Uterus (tissue), 4 donors: ENCODE measurements at places on chromosomes 13 and 19. TPM values are rescaled to one million over a fixed set of nuclear protein-coding genes. Genes with fewer than 3 reads are reported as not detected.

- no peak for DNase-seq
- H3K27me3 ChIP-seq: no peaks in the 10 kb centered on the region
- peak overlapping the region; percentile 72 for H3K27ac ChIP-seq
- no peaks in the 10 kb centered on the region for H3K36me3 ChIP-seq
Observed at GRCh38 chr19:46126086-46126580, 1.6 kb upstream of the IGFL3 start.

GRCh38 chr19:32287811-32288227 lies 57.6 kb upstream of the ZNF507 start:
- H3K27me3 ChIP-seq: no peaks in the 10 kb centered on the region
- H3K27ac ChIP-seq: no peak overlapping the region
- H3K4me3 ChIP-seq: no peak overlapping the region
- no peaks in the 10 kb centered on the region for H3K36me3 ChIP-seq
- DNase-seq: peak; percentile 66

The MBD3L2 gene
- not detected for total RNA-seq

The NALCN gene
- total RNA-seq: under 0.01 TPM

DNA sequence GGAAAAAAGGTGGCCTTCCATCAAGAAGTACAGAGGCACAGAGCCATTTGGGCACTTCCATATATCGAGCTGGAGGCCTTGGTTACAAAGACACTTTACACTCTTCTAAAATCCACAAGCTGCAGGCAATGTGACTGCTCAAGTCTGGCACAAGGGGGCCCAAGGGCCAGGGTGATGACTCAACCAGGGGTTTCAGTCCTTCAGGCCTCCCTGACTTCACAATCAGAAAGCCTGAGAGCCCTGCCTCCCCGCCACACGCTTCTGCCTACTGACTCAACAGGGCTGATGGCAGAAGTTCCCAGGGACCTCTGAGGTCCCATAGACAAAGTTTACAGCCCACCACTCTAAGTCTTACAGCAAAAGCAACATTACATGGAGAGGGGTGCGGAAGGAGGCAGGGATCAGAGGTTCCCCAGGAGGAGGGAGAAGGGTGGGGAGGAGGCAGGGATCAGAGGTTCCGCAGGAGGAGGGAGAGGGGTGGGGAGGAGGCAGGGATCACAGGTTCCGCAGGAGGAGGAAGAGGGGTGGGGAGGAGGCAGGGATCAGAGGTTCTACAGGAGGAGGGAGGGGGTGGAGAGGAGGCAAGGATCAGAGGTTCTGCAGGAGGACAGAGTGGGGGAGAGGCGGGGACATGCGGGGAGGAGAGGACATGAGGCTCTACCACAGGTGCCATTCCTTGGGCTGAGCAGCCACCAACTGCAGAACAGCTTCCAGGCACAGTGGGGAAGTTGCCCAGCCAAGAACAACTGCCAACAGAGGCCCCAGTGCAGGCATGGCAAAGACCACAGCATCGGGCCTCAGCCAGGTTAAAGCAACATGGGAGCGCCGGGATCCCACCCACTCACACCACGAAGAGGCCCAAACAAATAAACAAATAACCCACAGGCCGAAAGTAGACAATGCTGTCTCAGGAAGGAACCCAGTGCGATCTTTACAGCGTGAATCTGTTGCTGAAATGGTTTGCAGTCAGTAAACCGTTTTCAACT lies 52.0 kb downstream of the SLC7A1 start:
- no peak for DNase-seq
- H3K27me3 ChIP-seq: no peaks in the 10 kb centered on the region
- H3K27ac ChIP-seq: no peak overlapping the region
- H3K4me1 ChIP-seq: no peaks in the 10 kb centered on the region

- H3K4me1 ChIP-seq: no peaks in the 10 kb centered on the region
- no peak overlapping the region for H3K27ac ChIP-seq
- no peaks in the 10 kb centered on the region for H3K27me3 ChIP-seq
- H3K36me3 ChIP-seq: no peaks in the 10 kb centered on the region
- no peak for DNase-seq
- H3K4me3 ChIP-seq: no peak overlapping the region
Observed at GRCh38 chr13:28131646-28132045, 6.7 kb upstream of the PAN3 start.

The DAND5 gene
- 0.14 TPM for total RNA-seq

The ZIM2 gene
- total RNA-seq: not detected

GRCh38 chr19:58355908-58356765 lies 2.8 kb upstream of the A1BG start:
- H3K27me3 ChIP-seq: no peaks in the 10 kb centered on the region
- no peak for DNase-seq
- no peak overlapping the region for H3K27ac ChIP-seq
- no peaks in the 10 kb centered on the region for H3K36me3 ChIP-seq

DNA sequence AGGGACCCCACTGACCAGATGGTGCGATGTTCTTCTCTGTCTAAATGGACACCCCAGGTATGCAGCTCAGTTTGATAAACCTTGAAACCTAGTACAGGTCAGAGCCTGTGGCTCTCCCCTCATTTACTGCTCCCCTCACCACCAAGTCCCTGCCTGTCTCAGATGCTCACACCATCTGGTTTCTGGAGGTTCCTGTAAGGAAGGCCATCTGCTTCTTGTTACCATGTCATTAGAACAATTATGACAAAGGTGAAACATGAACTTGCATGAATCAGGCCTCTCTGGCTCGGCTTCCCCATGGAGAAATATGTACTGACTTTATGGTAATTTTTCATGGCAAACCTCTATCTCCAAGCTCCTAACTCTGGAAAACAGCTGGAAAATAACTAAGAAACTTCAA lies 965.7 kb downstream of the UQCRFS1 start:
- H3K36me3 ChIP-seq: no peaks in the 10 kb centered on the region
- no peaks in the 10 kb centered on the region for H3K27me3 ChIP-seq
- H3K4me3 ChIP-seq: no peak overlapping the region

The CD79A gene
- not detected for total RNA-seq

- no peak overlapping the region for H3K27ac ChIP-seq
- H3K4me3 ChIP-seq: no peak overlapping the region
- no peaks in the 10 kb centered on the region for H3K36me3 ChIP-seq
- no peaks in the 10 kb centered on the region for H3K27me3 ChIP-seq
- no peaks in the 10 kb centered on the region for H3K4me1 ChIP-seq
- no peak for DNase-seq
Observed at GRCh38 chr13:69617587-69617986, 490.0 kb upstream of the ATXN8OS start.

DNA sequence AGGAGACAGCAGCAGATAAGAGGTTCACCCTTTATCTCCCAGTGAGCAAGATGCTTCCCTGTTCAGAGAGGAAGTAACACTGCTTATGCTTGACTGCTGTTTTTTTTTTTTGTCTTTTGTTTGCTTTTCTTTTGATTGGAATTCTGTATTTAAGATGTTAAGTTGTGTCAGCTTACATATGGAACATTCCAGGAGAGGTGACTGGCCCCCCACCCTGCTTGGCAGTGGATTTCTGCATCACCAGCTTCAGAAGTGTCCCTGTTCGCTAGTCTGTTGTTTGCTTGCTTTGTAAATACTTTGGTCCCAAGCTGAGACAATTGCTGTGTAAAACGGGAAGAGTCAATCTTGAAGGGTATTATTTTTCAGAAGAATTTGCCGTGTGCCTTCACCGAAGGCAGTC lies 43.0 kb downstream of the IFT88 start:
- no peaks in the 10 kb centered on the region for H3K4me1 ChIP-seq
- H3K4me3 ChIP-seq: no peak overlapping the region
- no peak for DNase-seq
- no peak overlapping the region for H3K27ac ChIP-seq
- H3K36me3 ChIP-seq: no peaks in the 10 kb centered on the region
- H3K27me3 ChIP-seq: no peaks in the 10 kb centered on the region

GRCh38 chr13:79918620-79919019 lies 422.3 kb downstream of the SPRY2 start:
- H3K36me3 ChIP-seq: no peaks in the 10 kb centered on the region
- DNase-seq: no peak
- H3K4me3 ChIP-seq: no peak overlapping the region
- H3K27ac ChIP-seq: no peak overlapping the region

The ZBTB45 gene
- total RNA-seq: 6.6 TPM

The MBD3L3 gene
- not detected for total RNA-seq

The GJB6 gene
- total RNA-seq: not detected

The SOX1 gene
- total RNA-seq: not detected

- H3K36me3 ChIP-seq: no peaks in the 10 kb centered on the region
- H3K27ac ChIP-seq: no peak overlapping the region
- no peaks in the 10 kb centered on the region for H3K27me3 ChIP-seq
- H3K4me1 ChIP-seq: no peaks in the 10 kb centered on the region
Observed at GRCh38 chr13:72316716-72317115, 410.7 kb downstream of the MZT1 start.

The UNC13A gene
- 0.21 TPM for total RNA-seq
